ENCODE measurements at places on chromosomes 12 and 14.
A peak's percentile ranks its signal among the peaks of the same experiment; 100 is the strongest.

DNA sequence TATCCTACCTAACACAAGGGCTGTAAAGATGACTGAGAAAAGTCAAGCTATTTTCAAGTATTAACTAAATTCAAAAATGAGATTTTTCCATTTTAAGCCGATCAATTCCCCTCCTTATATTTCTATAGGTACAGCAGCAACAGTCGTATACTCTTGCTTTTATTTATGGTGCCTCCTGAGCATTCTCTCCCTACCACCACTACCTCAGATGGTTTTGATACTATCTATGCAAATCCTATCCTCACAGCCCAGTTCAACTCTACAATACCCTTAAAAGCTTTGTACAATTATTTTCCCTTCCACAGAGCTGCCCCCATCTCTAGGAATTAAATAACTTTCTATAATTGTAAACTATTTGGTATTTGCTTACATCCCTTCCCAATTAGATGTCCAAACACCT is 52.1 kb downstream of the GALC start:
- no peak for DNase-seq

DNA sequence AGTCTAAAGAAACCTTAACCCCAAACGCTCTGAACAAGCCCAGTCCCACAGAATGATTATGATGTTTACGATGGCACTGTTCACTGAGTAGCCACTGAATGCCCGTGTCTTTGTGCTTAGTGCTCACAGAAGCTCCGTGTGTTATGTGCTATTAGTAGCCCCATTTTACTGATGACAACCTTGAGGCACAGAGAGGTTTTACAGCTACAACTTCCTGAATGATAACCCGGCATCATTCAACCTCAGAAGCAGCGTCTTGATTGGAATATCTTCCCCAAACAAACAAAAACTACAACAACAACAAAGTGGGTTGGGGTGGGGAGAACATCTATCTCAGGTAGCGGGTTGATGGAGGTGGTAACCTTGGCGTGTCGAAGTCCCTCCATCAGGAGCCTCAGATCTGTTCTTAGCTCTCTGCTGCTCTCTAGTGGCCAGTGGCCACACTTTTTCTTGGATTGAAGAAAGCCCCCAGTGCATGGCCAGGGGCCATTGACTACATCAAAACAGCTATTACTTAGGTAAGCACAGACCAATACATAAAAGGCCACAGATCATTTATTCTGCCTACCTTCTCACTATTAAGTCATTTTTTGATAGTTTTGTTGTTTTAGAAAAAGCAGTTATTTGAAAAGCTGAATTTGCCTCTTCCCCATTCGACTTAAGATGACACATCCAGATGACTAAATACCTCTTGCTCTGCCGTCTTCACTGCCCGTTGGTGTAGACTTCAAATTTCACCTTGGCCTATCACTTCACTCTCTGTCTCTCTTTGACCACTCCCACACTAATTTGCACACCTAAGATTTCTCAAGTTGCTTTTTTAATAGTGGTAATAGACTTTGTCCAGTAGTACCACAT is 376.9 kb downstream of the GALC start:
- no peak for DNase-seq

DNA sequence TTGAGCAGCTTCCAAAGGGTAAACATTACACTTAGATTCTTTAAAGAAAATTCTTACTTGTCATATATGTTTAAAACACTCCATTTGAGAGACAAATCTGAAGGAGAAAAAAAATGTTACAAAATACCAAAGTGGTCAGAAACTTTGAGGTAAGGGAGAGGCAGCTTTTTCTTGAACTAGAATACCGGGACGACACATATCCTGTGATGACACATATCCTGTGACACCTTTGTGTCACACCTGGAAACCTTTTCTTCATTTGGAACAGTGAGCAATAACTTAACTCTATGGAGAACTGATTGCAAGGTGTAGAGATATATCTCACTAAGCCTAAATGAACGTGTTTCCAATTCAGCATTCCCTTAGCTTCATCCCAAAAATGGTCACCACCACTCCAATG is 4.6 kb upstream of the GRIN2B start:
- no peak for DNase-seq

DNA sequence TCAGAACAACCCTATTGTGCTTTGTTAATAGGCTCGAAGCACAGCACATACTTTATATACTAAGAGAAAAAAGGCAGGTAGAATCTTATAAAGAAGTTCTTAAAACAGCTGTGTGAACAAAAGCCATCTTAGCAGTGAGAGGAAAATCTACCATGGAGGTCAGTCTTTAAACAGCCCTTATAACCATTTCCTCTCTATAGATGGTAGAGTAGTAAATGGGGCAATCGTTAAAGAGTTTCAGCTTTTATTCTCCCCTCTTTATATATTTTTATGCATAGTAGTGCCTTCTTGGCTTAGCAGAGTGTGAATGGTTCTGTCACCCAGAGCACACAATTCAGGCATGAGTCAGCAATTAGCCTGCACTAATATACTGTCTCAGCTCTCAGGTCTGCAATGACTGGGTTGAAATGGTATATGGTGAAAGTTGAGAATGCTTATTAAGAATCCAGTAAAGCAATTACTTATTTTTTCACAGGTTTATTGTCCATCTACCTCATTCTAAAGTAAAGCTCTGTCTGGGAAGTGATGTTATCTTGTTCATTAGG is 305.0 kb downstream of the NELL2 start:
- DNase-seq: no peak

- no peak for DNase-seq
These were observed 155.2 kb downstream of the LRIG3 start for GRCh38 chr12:58765076-58765475.

GRCh38 chr14:105177082-105177481 is 4.0 kb downstream of the NUDT14 start:
- no peak for DNase-seq

DNA sequence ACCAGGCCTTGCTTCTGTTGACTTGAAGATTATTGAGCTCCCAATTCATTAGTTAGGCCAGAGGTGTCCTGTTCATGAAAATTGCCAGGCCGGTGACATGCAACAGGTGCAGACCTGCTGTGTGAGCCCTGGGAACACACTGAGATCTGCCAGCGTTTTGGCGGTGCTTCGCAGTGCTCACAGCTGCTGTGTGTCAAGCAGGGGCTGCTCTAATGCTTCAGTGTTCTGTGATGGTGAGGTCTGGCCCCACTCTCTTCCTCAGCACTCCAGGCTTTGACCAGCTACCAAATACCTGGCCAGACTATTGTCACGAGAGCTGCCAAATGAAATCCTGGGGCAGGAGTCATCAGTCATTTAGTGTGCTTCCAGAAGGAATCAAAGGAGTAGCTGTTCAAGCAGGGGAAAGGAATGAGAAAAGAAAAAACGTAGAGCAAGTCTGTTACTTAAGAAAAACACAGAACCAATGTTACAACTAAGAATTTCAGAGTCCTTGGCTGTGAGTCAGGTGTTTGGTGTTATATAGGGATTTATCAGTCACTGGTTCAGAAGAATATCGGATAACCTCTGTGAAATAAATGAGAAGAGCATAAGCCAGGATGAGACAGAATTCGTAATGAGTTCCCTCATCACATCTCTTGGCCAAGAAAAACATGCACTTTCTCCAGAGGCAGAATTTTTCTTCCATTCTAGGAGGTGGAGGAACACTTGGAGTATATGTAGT is 150.8 kb downstream of the FBXL14 start:
- DNase-seq: peak; percentile 34

GRCh38 chr12:51672334-51672733 is 81.3 kb downstream of the SCN8A start:
- DNase-seq: no peak

- no peak for DNase-seq
These were observed 11.1 kb upstream of the INF2 start for GRCh38 chr14:104678346-104678745.

DNA sequence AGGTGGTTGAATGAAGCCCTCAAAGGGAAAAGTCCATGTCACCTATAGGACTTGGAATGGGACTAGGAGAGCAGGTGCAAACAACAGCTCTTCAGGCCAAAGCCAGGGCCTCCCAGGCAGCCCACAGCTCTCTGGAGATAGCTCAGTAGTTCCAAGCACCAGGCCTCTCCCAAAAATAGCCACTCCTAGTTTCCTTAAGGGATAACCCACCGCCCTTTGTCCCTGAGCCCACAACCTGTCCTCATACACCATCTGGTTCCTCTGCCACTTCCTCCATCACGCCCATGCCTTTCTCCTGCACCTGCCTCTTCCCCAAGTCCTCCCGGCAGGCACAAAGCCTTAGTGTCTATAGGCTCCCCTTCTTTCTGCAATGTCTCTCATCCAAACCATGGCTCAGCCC is 2.1 kb downstream of the RAB15 start:
- DNase-seq: no peak

DNA sequence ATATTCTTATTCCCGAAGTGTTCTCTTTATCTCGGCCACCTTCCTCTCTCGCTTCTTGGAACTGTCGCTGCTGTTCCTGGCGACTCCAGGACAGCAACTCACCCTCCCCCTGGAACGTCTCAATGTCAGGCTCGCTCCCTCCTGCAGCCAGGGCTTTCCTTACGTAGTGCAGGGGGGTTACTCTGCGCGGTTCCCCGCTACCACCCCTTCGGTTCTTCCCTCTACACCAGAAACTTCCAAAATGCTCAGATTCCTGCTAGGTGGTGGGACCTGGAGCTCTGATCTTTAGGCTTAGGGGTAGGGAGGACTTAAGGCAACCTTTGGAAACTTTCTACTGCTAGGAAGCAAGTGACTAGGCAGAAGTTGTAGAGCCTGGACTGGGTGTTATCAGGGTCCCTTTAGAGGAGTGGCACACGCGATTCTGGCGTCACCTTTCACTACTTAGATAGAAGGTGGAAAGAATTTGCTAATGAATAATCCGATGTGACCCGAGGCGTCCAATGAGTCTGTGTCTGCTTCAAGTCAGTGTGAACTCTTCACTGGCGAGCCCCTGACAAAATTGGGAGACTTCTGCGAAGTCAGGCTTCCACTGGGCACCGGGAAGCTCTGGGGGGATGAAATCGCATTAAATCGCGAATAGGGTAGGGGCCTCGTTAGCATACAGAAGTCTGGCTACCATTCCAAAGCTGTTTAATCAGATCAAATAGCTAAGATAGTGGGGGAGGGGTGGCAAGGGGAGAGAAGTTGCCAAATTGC is 900 bp upstream of the DPF3 start:
- DNase-seq: no peak

GRCh38 chr12:132729541-132730320 is 19.1 kb downstream of the PGAM5 start:
- no peak for DNase-seq

GRCh38 chr14:34691206-34691605 is 23.2 kb downstream of the CFL2 start:
- DNase-seq: no peak

GRCh38 chr12:18103624-18104023 is 13.6 kb upstream of the RERGL start:
- no peak for DNase-seq

DNA sequence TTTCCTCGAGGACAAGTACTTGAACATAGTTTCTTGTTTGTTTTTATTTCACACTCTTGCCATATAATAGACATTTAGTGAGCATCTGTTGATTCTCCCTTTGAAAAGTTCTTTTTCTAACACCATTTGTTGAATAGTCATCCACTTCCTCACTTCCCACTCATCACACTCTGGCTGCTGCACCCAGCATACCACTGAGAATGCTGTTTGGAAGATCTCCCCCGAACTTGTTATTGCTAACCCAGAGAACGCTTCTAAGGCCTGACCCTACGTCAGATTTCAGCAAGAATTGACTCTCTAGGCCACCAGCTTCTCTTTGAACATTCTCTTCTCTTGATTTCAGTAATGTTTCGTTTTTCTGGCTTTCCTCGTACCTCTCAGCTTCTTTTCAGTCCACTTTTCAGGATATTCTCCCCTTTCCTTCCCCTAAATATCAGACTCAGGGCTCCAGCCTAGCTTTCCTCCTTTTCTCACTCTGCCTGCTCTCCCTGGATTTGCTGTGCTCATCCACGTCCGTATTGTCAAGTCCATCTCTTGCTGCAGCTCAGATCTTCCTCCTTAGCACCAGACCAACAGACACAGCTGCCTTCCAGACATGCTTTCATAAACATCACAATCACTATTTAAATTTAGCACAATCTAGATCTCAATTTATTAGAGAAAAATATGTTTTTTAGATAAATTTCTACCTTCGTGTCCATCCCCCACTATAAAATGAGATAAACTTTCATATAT is 94.0 kb upstream of the SLC38A4 start:
- no peak for DNase-seq

GRCh38 chr14:54692284-54692772 is 125.4 kb downstream of the SAMD4A start:
- no peak for DNase-seq

- DNase-seq: no peak
These were observed 169.0 kb upstream of the ATP2B1 start for GRCh38 chr12:89877671-89878070.

All from brain pericyte (primary cell).